ENCODE measurements at places on chromosomes 7 and 10. TPM values are rescaled to one million over a fixed set of nuclear protein-coding genes. Genes with fewer than 3 reads are reported as not detected.

DNA sequence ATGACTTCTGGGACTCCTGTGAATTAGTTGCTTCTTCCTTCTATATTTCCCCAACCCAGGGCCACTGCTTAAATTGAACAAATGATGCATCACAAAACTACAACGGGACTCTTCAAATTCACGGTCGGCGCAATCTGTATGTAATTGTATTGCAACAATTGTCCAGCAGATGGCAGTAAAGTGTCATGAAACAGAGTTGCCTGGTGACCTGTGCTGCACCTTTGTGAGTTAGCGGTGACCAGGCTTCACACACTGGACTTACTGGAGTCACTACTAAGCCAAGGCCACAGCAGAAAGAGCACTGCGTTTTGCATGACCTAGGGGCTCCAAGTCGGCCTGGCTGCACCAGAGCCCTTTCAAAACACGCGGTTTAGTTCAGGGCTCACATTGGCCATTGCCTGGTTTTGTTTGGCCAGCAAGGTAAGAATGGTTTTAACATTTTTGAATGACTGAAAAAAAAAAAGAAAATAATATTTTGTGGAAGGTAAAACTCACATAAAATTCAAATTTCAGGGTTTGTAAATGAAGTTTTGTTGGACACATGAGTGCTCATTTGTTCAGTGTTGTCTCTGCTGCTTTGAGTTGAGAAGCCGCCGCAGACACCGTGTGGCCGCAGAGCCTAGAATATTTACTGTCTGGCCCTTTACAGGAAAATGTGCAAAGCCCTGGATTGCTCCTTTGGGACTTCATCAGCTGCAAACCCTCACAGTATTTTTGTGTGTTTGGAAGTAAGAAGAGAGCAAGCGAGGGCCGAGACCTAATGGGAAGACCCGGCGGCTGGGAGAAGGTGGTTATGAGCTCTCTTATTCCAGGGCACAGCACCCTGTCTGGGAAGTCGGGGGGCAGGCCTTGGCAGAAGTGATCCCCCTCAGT lies 23.2 kb upstream of the ZNF32 start:
- peak; percentile 72 for DNase-seq

- no peak for DNase-seq
Observed at GRCh38 chr10:7405637-7406036, 5.2 kb downstream of the SFMBT2 start.

DNA sequence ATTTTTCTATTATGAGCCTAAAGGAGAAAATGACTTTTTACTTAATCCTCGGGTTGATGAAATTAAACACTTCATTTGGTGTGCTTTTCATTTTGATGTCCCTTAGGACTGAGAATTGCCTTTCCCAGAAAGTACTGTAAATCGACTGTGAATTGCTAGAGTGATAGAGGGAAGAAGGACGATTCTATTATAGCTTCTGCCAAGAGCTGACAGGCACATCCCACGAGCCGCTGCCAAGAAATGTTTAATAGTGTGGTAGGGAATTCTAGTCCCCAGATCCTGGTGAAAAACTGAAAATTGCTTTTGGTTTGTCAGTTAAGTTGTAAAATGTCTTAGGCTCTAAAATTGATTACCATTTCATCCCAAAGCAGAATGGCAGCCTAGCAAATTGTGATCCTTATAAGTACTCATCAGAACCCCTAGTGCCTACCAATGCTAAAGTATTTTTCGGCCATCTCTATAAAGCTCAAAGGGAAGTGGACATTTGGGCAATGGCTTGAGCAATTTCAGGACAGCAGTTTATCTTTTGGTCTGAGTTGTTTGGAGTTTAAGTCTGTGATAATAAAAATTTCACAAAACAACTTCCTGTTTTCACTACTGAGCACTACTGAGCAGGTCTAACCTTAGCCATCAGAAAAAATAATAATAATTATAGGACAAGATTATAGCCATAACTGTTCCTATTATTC lies 44.6 kb upstream of the HYCC1 start:
- DNase-seq, result no peak

DNA sequence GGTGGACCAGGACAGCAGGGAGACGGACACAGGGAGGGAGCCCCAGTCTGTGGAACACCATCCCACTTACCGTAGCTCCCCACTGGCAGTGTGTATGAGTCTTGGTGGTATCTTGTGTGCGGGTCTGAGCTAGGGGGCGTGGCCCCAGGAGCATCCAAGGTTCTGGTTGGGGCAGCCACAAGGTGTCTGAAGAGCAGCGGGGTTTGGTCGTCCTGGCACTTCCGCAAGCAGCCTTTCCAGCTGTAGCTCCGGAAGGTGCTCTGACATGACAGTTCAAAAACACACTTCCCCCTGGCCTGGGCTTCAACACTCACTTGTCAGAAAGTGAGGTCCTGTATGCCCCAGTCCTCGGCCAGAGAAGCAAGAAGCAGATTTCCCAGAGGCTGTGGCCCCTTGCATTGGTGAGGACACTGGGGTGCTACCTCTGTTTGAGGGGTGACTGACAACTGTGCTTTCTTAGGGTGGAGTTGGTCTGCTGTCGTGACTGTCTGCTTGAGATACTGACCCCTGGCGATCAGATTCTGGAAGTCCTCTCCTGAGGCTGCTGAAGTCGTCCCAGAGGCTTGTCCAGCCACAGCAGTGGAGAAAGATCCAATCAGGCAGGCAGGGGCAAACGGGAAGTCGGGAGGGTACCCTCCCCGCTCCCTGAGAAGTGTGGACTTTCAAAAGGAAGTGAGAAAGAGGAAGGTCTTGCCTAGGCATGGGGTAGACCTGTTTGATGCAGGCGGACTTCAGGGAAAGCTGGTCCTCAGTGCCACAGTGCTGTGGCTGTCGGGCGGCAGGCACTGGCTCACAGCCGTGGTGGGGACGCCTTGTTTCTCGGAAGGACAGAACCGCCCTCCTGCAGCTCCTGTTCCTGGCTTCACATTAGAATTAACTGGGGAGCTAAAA lies 51.4 kb upstream of the PFKFB3 start:
- peak; percentile 38 for DNase-seq

FXYD4 gene
- total RNA-seq, result not detected

MAGI2 gene
- 6.9 TPM for total RNA-seq

TMEM139 gene
- total RNA-seq, result 1.1 TPM

SYCE1 gene
- not detected for total RNA-seq

SPAM1 gene
- total RNA-seq, result not detected

Data from skin of body (tissue), 3 donors.